ENCODE measurements at places on chromosomes 4 and X. TPM values are rescaled to one million over a fixed set of nuclear protein-coding genes. Genes with fewer than 3 reads are reported as not detected.

Gene NOX1
- polyA plus RNA-seq, result 1.0 TPM

Gene GSX2
- not detected for polyA plus RNA-seq

Gene MAGEE1
- polyA plus RNA-seq, result 5.3 TPM

Gene CXCL6
- polyA plus RNA-seq, result 0.18 TPM

DNA sequence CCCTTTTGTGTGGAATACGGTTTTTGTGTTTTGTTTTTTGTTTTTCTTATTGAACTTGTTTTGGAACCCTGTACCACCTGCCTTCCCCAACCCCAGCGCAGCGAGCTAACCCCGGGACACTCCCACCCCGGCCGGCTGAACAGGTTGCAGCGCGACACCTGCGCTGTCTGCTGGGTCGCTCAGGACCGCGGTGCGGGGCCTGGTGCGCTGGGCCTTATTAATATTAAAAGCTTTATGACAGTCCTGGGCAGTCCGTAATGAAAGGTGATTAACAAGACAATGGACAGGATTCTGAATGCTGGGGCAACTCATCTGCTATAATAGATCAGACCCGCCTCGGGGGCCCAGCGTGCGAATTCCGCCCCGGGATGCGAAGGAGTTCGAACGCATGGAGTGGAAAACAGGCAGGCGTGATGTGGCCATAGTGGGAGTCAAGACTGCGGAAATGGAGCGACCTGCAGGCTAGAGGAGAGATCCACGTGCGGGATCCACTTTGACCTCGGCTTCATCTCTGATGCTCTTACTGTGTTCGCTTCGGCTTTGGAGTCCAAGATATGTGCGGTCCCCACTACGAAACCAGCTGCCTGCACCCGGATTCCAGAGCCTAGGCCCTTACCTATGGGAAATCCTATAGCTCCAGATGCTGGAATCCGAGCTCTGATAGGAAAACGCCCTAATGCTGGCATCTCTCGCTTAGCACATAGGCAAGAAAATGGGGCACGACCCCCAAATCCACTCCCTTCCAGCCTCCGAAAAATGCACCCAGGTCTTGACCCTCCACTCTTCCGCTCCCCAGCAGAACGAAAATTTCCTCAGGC is 69.0 kb upstream of the TMEM33 start:
- DNase-seq, result no peak

- no peak for DNase-seq
These were observed 17.0 kb upstream of the MOB1B start for GRCh38 chr4:70885174-70885573.

GRCh38 chr4:48175806-48176205 is 41.8 kb upstream of the TXK start:
- DNase-seq, result no peak

- no peak for DNase-seq
These were observed 19.2 kb downstream of the PPP3CA start for GRCh38 chr4:101328063-101328602.

DNA sequence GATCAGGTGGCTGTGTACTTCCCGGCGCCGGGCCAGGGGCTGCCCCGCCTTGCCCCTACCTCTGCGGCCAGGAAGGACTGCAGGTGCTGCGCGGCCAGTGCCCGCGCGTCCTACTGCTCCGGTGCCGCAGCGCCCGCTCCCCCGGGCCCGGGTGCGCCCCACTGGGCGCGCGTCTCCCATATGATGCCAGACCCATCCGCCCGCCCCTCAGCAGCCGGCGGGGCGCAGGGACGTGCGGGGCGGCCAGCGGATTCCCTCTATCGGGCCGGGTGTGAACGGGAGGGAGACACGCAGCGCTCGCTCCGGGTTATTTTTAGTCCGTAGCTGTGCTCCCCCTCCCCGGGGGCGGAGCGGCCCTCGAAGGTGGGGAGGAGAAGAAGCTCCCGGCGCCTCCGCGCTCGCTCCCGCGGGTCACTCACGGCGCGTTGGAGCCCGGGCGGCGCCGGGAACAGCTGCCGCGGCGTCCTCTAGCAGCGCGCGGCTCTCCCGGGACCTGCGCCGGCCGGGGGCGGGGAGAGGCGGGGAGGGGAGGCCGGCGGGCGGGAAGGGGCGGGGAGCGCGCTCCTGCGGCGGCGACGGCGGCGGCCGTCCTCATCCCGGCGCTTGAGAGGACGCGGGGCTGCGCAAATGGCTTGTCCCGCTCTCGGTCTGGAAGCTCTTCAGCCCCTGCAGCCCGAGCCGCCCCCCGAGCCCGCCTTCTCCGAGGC is 103.6 kb downstream of the UCHL1 start:
- DNase-seq, result peak; percentile 79

DNA sequence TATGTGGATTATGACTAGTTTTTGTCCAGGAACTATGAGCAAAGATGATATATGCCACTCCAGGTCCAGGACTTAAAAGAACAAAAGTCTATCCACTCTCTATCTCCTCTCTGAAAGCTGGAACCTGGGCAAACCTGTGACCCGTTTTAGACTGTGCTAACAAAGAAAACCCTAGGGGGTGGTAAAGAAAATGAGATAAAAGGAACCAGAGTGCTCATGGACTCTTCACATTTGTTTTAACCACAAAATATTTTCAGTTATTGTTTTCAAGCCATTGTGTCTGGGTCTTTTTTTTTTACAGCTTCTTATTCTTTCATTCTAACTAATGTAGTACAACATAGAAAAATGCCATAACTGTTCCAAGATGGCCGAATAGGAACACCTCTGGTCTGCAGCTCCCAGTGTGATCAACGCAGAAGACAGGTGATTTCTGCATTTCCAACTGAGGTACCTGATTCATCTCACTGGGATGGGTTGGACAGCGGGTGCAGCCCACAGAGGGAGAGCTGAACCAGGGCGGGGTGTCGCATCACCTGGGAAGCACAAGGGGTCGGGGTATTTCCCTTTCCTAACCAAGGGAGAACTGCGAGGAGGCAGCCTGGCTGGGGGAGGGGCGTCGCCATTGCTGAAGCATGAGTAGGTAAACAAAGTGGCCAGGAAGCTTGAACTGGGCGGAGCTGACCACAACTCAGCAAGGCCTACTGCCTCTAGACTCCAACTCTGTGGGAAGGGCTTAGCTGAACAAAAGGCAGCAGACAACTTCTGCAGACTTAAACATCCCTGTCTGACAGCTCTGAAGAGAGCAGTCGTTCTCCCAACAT is 45.1 kb downstream of the CHM start:
- no peak for DNase-seq

DNA sequence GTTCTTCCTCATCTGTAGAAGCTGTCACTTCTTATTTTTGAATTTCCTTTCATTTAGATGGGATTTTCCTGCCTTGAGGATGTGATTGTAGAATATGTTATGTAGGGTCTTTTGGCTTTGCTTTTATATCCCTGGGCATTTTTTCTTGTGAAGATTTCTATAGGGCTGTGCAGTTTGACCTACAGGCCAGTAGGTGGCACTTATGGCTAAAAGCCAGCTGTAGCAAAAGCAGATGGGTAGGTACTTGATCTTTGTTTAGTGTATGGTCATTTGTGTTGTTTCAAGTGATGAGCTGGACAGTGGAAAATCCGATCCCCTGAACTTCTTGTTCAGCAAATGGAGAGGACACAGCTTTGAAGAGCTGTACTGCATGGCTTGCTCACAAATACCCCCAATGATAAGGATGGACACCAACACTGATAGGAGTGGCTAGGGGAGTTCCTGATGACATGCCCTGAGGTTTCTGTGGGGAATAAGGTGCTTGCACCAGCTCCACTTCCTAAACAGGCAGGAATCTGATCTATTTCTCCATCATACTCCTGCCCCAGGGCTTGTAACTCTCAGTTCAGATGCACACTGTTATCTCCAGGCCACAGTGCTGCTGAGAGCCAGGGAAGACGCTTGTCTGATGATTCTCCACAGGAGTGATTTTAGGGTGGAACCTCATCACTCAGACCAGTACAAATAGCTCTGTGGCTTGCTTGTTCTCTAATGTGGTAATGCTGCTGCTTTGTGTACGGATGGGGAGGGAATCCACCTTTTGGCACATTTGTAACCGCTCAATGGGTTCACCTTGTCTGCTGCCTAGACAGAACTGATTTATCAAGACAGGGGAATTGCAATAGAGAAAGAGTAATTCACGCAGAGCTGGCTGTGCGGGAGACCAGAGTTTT is 417.1 kb upstream of the MAGEB16 start:
- no peak for DNase-seq

DNA sequence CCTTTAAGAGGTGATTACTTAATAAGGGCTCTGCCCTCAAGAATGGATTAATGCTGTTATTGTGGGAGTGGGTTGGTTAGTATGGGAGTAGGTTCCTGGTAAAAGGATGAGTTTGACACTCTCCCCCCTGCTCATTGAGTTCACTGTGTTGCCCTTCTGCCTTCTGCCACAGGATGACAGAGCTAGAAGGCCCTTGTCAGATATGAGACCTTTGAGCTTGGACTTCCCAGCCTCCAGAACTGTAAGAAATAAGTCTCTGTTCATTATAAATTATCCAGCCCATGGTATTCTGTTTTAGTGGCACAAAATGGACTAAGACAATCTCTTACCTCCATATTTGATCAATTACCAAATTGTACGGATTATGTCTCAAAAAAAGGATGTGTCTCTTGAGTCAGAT is 114.3 kb upstream of the NAP1L5 start:
- DNase-seq, result no peak

DNA sequence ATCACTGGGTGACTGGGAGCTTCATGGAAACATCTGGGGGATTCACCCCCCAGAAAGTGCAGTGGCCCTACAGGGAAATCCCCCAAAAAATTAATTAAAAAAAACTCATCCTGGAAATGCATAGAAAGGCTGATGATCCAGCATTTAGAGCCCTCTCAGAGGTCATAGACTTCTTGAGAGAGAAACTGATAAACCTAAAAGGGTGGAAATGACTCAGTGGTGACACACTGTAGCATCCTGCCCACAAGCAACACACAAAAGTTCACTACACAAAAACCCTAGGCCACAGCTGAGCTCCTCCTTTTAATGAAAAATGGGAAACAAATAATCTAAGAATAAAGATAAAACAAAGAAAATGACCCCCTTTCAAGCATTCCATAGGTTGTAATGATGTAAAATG is 911.5 kb downstream of the GLUD2 start:
- no peak for DNase-seq

GRCh38 chr4:25448379-25449109 is 71.5 kb downstream of the ANAPC4 start:
- no peak for DNase-seq

- no peak for DNase-seq
These were observed 15.0 kb upstream of the OTUD4 start for GRCh38 chr4:145195167-145195952.

GRCh38 chr4:48340276-48340964 is 909 bp upstream of the SLAIN2 start:
- peak; percentile 31 for DNase-seq

- DNase-seq, result no peak
These were observed 940 bp upstream of the DCTD start for GRCh38 chr4:182918044-182918607.

DNA sequence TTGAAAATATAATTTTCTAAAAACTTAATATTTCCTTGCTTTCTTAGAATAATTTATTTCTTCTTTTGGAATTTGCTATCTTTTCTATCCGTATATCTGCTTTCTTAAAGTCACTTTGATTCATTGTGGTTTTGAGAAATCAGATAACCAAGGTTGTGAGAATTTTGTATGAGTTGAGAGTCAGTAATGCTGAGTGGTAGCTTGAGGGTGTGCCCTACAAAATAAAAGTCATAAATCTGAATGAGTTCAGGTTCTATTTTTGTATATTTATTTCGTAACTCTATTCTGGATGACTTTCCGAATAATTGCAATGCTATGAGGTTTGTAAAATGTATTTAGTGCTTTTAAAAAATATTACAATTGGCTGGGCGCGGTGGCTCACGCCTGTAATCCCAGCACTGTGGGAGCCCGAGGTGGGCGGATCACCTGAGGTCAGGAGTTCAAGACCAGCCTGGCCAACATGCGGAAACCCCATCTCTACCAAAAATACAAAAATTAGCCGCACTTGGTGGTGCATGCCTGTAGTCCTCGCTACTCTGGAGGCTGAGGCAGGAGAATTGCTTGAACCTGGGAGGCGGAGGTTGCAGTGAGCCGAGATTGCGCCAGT is 8.9 kb downstream of the COPS4 start:
- no peak for DNase-seq

GRCh38 chr4:18815779-18816173 is 794.2 kb upstream of the LCORL start:
- no peak for DNase-seq

GRCh38 chr4:67109276-67109675 is 436.0 kb downstream of the CENPC start:
- no peak for DNase-seq

DNA sequence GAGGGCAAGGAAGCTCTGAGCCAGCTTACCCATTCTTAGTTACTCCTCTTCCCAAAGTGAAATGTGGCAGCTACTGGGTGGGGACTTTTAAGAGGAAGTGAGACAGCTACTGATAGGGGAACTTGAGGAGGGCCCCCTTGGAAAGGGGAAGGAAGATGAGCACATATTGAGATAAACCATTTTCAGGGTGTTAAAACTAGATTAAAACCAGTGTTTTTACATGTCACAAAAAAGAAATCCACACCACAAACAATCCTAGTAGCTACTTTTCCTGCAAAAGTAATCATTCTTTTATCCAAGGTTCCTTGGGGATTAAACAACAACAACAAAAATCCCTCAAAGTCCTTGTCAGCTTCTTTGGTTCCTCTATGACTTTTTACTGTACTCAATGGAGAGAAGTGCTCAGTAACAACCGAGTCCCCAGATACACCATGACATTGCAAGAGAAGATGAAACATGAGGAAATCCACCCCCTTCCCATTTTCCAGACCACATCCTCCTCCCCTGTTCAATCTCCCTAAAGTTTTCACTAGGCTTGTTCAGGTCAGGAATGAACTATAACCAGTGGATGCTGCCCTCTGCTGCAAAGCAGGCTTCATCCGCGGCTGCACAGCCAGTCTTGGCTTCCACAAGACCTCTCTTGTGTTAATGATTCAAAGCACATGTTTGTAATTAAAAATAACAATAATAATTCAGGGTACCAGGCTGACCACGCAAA is 113.5 kb upstream of the TMEM164 start:
- no peak for DNase-seq

GRCh38 chr4:1684506-1685234 is 557 bp upstream of the FAM53A start:
- no peak for DNase-seq

- peak; percentile 6 for DNase-seq
These were observed 59.7 kb upstream of the VCX3B start for GRCh38 chrX:8404926-8405325.

DNA sequence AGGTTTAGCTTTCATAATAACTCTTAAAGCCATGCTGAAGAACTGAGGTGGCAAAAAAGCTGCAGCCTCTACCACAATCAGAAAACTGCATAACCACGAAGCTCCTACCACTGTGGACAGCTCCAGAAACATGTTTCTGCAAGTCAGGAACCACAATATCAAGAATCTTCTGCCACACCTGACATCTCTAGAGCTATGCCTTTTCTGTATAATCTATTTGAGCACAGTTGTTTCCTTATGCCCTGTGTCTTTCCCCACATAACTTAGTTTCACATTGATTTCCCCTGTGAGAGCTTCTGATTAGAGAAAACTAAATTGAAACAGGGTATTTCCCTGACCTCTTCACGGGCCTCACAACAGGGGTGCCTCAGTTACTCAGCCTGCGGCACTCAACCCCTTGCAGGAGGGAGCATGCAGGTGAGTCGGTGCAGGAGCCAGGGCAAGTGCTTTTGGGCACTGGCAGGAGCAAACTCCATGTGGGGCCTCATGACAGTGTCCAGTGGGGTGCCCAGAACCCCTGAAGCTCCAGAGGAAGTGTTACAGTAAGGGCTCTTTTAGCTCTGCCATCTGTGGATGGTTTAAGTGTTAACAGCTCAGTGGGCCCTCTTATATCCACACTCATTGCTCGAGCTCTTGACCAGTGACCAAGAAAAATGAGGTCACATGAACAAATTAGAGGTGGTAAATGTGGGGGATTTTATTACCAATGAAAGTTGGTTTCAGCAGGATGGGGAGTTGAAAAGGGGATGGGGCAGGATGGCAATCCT is 132.8 kb upstream of the BMP3 start:
- DNase-seq, result no peak
